M059J (cell line): ENCODE measurements at places on chromosomes 6 and 20. TPM values are rescaled to one million over a fixed set of nuclear protein-coding genes. Genes with fewer than 3 reads are reported as not detected.

- DNase-seq, result peak; percentile 21
These were observed 3.6 kb upstream of the ARFGEF3 start for GRCh38 chr6:138157986-138158638.

- no peak for DNase-seq
These were observed 475 bp downstream of the OR2B6 start for GRCh38 chr6:27957516-27957915.

DNA sequence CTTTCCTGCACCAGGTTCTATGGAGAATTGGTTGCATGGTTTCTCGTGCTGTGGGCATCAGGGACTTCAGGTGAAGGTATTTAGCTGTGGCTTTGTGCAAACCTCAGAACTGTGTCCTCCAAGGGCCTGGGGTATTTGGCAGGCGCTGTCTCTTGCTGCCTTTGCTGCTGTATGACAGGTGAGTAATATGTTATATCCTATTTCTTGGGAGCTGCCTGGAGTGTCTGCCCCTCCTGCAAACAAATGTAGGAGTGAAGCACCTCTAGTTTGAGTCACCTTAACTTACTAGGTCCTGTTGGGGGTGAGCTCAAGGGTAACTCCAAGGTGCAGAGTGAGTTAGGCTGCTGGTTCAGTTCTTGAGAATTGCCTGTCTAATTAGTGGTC, 177.7 kb upstream of the RNF24 start:
- DNase-seq, result peak; percentile 50

SLC35B2 gene
- 205 and 215 TPM in 2 replicates for total RNA-seq

LAMA5 gene
- 5.6 and 29.7 TPM in 2 replicates for total RNA-seq

LGSN gene
- 0.07 TPM in 1 of 2 replicates, not detected in the other for total RNA-seq

DNA sequence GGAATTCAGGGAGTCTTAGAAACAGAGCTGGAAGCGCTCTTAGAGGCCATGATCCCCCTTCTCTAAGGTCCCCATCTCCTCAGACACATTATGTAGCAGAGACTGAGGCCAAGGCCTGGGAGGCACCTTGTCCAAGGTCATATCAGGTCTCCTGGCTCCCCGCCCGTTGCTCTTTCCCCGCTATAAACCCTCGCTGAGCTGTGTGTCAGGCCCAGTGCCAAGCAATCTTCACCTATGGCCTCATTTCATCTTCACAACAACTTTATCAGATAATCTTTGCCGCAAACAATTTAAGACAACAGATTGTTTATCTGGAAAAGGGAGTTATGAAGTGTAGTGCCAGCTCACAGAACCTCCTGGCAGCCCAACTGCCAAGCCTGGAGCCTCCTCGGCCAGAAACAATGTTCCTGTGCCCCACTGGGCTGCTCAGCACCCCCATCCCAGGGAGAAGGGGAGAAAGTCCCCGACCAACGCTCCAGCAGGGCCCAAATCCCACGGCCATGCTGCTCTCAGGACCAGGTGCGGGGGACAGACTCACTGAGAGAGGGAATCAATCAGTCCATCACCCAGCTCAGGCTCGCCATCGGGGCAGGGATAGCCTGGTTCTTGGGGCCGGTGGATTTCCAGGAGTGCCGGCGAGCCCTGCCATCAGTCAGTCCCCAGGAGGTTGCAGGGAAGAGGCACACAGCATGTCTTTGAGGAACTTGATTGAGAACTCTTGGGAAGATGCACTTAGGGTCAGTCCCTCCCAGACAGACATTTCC, 16.9 kb upstream of the FANCE start:
- DNase-seq, result peak; percentile 39

DNA sequence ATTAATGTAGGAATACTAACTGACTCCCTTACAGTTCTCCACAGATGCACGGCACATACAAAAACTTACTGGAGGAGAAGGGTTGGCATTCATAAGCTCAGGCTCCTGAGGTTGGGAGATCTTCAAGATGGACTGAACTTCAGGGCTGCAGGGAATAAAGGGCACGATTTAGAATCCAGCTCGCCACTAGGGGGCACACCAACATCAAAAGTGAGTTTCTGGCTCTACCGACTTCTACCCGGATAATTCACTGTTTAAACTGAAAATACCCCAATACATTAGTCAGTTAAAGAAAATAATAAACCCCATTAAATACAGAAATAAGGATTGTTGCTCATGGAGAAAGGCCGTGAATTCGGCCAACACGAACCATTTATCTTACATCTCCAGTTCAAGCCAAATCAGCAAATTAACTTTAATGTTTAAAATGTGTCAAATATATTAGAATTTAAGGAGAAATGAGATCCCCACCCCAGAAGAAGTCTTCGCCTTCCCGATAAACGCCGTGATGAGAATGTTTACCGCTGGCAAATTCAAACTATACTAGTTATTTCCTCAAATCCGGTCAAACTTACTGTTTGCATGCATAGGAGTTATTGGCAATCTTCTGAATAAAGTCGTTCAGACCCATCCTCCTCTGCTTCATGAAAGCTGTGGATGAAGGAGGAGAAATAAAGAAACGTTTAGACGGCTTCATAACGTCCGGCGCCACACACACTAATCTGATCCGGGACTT, 121.7 kb upstream of the SLC2A12 start:
- DNase-seq, result peak; percentile 86

DNA sequence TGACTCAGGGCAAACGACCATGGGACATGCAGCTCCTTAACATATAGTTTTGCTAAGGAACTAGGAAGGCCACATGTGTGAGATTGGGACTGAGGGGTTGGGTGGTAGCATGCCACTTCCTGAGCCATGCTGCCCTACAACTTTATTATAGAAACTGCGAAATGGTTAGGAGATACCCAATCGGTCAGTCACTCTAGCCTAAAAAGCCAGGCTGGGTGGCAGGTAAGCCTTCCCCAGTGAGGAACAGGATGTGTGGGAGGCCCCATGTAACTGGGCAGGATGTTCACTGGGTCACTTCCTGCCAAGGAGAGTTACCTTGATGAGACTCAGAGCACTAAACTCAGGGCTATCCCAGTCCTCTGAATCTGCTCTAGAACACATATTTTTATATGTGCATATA, 123.5 kb downstream of the MAP3K7 start:
- no peak for DNase-seq

- DNase-seq, result peak; percentile 27
These were observed 104.1 kb downstream of the PSMB1 start for GRCh38 chr6:170448751-170449630.

MDFI gene
- total RNA-seq, result 0.79 and 1.4 TPM in 2 replicates

GRCh38 chr20:63693083-63693732, 3.2 kb upstream of the TNFRSF6B start:
- DNase-seq, result peak; percentile 3

GMNN gene
- total RNA-seq, result 105 and 133 TPM in 2 replicates

GRCh38 chr6:43173591-43174262, 2.7 kb downstream of the SRF start:
- DNase-seq, result peak; percentile 37

TPMT gene
- total RNA-seq, result 44.9 and 58.4 TPM in 2 replicates

COX4I2 gene
- not detected in 2 replicates for total RNA-seq

EPHA7 gene
- total RNA-seq, result not detected in 2 replicates

FNDC11 gene
- not detected in 2 replicates for total RNA-seq

DNA sequence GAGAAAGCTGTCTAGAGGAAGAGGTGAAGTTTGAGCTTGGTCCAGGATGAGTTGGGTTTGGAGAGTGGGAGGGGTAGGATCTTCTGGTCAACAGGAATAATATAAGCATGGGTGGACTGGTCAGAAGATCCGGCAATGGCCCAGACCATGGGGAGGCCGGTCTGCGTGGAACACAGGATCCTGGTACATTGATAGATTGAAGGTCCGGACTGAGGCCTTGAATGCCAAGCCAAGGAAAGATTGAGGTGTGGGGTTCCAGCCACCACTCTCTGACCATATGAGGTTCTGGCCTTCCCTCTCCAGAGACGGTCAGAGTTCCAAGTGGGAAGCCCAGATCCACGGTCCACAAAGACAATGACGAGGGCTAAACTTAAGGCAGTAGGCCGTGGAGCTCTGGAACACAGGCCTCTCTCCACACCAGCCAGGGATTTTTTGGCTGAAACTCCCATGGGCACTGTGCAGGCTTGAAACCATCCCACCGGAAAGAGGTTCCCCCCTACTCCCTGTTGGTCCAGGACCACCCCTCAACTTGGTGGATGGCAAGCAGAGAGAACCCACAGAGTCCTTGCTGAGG, 3.2 kb downstream of the MDFI start:
- no peak for DNase-seq

DNA sequence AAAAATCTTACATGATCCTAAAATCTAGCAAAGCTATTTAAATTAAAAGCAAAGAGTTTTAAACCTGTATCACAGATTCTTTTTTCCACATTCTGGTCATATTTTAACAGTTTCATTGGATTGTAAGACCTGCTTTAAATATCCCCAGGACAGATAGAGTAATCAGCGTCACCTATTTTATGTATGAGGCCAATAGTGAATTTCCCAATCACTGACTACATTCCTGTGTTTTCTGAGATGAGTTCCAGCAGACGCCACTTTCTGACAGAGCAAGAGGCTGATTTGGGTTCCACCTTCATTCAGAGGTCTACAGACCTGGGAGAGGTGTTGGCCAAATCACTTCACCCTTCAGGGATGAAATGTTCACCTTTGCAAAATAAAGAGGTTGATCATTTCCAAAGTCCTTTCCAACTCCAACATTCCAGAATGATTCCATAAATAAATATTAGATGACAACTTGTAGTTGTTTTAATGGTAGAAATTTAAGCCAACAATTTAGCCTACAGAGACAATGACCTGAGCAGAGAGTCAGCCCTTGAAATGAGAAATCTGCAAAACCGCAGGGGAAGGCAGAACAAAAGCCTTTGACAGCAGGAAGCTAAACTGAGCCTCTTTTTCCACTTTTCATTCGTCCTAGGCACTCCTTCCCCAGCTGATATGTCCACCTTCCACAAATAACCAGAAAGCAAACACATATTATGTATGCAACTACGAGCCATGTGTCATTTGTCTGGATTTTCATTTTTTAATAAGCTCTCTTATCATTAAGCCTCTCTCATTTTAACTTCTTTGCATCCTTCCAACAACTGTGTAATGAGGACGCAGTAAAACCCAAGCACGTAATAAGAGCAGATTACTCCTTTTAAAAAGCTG, 105.2 kb downstream of the TFAP2A start:
- peak; percentile 75 for DNase-seq

DNA sequence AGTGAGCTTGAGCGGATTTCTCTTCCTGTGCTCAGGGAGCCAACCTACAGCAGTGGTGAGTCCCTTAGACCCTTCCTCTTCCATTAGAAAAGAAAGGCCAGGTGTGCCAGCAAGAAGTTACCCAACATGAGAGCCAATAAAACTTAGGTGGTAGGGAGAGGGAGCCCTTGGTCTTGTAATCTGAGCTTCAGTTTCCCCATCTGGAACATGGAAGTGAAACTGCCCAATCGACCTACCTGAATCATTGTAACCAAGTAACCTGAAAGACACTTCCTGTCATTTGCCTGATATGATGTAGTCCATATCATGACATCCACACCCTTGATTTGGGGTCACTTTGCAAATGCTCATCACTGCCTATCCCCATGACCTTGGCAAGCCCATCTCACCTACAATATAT, 66.4 kb downstream of the MDGA1 start:
- no peak for DNase-seq

DNA sequence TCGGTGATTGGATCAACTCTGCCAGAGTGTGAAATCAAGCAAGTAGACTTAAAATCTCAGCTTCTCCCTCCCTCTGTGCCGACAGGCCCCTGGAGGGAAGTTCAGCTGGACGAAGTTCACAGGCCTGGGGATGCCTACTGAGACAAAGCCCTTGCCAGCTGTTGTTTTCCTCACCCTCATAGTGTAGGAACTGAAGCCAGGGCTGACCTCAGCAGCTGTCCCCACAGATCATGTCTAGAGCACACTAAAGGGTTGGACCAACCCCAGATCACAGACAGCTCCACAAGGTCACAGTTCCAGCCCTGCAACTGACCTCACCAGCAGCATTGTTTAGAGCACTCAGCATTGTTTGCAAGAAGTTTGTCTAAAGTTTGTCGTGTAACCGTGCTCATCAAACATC, 261.9 kb upstream of the ECI2 start:
- no peak for DNase-seq

DNA sequence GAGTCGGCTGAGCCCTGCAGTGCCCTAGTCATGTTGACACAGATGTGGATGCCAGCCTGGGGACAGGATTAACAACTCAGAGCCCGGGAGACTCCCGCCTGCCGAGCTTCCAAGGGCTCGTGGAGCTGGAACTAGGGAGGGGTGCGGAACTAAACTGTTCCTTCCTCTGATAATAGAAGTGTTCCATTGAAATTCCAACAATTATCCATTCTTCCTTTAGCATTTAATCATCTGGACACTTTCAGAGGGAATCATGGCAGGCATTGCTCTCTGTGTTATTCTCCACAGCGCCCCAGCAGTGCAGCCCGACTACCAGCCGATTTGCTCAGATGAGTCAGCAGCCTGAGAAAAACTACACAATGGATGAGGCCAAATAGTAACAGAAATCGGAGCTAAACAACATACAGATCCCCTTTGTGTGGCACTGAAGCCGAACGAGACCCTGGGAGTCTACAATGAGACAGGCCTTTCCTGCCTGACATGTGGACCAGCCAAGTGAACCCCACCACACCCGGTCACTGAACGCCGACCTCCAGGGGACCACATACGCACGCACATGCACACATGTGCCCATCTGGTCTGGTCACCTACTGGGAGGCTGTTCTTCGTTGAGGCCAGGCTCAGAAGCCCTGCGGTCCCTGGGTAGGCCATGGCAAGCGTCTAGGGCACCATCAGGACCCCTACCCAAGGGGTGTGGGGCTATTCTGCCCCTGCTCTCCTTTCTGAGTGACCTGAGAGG, 238.4 kb upstream of the AFDN start:
- no peak for DNase-seq

GRCh38 chr6:166172546-166172945, 4.9 kb upstream of the TBXT start:
- DNase-seq, result no peak

DNA sequence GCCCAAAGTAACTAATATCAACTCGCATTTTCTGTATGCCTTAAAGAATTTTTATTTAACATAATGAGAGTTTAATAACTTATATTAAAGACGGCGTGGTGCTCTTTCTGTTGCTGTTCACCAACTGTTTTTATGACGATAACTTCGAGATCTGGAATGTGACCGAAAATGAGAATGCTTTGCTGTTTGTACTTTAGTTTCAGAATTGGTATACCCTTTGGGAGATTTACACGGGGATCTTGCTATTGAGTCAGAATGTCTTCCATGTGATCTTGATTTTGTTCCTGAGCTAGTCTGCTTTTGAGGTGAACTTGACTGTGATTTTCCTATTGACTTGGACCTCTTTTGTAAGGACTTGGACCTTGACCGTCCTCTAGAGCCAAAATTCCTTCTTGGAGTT, 17.9 kb downstream of the PNRC1 start:
- no peak for DNase-seq

ELOVL2 gene
- total RNA-seq, result 6.2 and 7.1 TPM in 2 replicates

ARFGEF3 gene
- 2.2 and 2.9 TPM in 2 replicates for total RNA-seq

DNA sequence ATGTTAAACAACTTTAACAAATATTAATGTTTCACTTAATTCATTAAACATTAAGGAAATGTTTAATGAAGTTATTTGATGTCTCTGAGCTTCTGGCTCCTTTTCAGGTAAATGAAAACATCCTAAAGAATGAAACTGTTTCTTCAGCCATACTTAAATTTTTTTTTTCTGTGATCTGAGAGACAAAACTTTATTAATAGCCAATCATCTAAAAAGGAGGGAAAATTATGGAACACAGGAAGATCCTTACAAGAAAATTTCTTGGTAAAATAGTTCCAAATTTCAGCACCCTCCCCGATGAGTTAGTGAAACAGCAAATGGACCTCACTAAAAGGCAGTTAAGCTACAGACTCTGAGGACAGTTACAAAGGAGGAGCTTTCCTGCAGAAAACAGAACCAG, 185.2 kb downstream of the REV3L start:
- no peak for DNase-seq
